ENCODE measurements at places on chromosomes 3 and 15. TPM values are rescaled to one million over a fixed set of nuclear protein-coding genes. Genes with fewer than 3 reads are reported as not detected.

The ADAMTSL3 gene
- total RNA-seq, result 16.9 TPM

The MNS1 gene
- 4.4 TPM for total RNA-seq

The ANKRD63 gene
- not detected for total RNA-seq

The CCDC54 gene
- not detected for total RNA-seq

The CYP1A2 gene
- total RNA-seq, result 0.10 TPM

The EXD1 gene
- not detected for total RNA-seq

The FMN1 gene
- total RNA-seq, result 11.5 TPM

The PTX3 gene
- 24.6 TPM for total RNA-seq

The TTC23 gene
- total RNA-seq, result 29.8 TPM

The LDHAL6B gene
- not detected for total RNA-seq

The CAPN3 gene
- 66.0 TPM for total RNA-seq

The CPNE4 gene
- 0.20 TPM for total RNA-seq

The ADIPOQ gene
- total RNA-seq, result 86.7 TPM

The ATP13A4 gene
- total RNA-seq, result 22.4 TPM

The APBA2 gene
- 7.1 TPM for total RNA-seq

The LRRC49 gene
- 11.4 TPM for total RNA-seq

The CCR9 gene
- total RNA-seq, result not detected

The ANKRD34C gene
- total RNA-seq, result not detected

The GRAMD2A gene
- total RNA-seq, result 0.39 TPM

The PPM1L gene
- 12.0 TPM for total RNA-seq

The PRRT3 gene
- 1.2 TPM for total RNA-seq

The U2SURP gene
- total RNA-seq, result 93.0 TPM

The ALDH1A2 gene
- total RNA-seq, result 3.9 TPM

The ATG7 gene
- 47.6 TPM for total RNA-seq

The CTXND1 gene
- 0.30 TPM for total RNA-seq

The FAM227B gene
- 4.7 TPM for total RNA-seq

The SEMA5B gene
- 8.6 TPM for total RNA-seq

The GABRA5 gene
- 0.39 TPM for total RNA-seq

The COPS2 gene
- 80.4 TPM for total RNA-seq

The CHRNB4 gene
- total RNA-seq, result not detected

The AZI2 gene
- 82.4 TPM for total RNA-seq

The OR5K2 gene
- total RNA-seq, result not detected

The LMAN1L gene
- total RNA-seq, result 0.20 TPM

The FSD2 gene
- 6.5 TPM for total RNA-seq

The PDE8A gene
- 52.2 TPM for total RNA-seq

The TUBGCP4 gene
- 14.1 TPM for total RNA-seq

The FANCD2OS gene
- total RNA-seq, result not detected

The IL17RB gene
- total RNA-seq, result 1.4 TPM

The DAZL gene
- not detected for total RNA-seq

The GMPPB gene
- total RNA-seq, result 9.5 TPM

The OCA2 gene
- 1.4 TPM for total RNA-seq

The UBE2E2 gene
- total RNA-seq, result 111 TPM

The FBXL22 gene
- total RNA-seq, result 1.9 TPM

The SAMD7 gene
- total RNA-seq, result not detected

The SUCNR1 gene
- total RNA-seq, result 0.39 TPM

The CDCP1 gene
- total RNA-seq, result 8.5 TPM

The LSAMP gene
- 7.9 TPM for total RNA-seq

The TM4SF18 gene
- total RNA-seq, result 16.6 TPM

The POLQ gene
- 3.7 TPM for total RNA-seq

The CCR3 gene
- 0.49 TPM for total RNA-seq

The COL6A5 gene
- 0.30 TPM for total RNA-seq

The ACAN gene
- 8.3 TPM for total RNA-seq

The ELP6 gene
- total RNA-seq, result 17.6 TPM

The NKIRAS1 gene
- 15.0 TPM for total RNA-seq

The CLRN1 gene
- total RNA-seq, result not detected

The NBEAL2 gene
- 45.7 TPM for total RNA-seq

The MCCC1 gene
- 36.2 TPM for total RNA-seq

The STAC gene
- 12.6 TPM for total RNA-seq

The PLA2G4E gene
- 33.8 TPM for total RNA-seq

Measured in skin of body (tissue), 3 donors.